ENCODE measurements at places on chromosomes 16 and 17.
A peak's percentile ranks its signal among the peaks of the same experiment; 100 is the strongest.

DNA sequence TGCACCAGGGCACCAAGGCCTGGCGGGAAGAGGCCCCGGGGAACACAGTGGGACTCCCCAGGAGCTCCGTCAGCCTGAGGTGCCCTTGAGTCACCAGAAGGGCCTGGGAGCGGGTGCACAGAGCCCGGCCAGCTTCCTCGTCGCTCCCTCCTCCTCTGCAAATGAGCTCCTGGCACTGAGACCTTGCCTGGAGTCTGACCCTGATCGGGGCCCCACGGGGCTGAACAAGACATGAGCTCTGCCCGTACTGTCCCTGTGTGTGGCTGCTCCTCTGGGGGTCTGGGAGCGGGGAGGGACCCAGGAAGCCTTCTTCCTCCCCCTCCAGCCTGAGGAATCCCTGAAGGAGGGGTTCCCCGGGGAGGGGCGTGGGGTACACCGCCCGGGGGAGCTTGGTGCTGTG, 36.4 kb upstream of the SSTR5 start:
- DNase-seq = no peak

DNA sequence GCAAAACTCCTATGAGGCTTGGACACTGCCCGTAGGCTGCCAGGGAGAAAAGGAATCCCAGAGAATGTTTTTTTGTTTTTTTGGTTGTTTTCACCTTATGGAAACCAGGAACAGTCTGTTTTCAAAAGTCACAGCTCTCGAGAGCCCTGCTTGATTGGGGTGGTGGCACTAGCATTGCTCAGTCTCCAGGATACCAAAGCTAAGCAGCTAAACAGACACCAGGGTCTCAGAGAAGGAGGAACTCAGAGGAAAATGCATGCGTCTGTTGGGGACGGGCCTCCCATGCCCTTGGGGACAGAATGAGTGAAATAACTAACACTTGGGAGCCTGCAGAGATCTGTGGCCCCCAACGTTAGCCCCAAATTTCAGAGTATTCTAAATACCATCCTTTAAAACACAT, 178.8 kb downstream of the SOX9 start:
- no peak for DNase-seq

- no peak for DNase-seq
These were observed 2.0 kb downstream of the PRAC2 start for GRCh38 chr17:48725004-48725287.

GRCh38 chr16:20072146-20072873, 1.4 kb downstream of the GPR139 start:
- DNase-seq = no peak

GRCh38 chr17:48596000-48596734, 2.6 kb upstream of the HOXB5 start:
- DNase-seq = no peak

DNA sequence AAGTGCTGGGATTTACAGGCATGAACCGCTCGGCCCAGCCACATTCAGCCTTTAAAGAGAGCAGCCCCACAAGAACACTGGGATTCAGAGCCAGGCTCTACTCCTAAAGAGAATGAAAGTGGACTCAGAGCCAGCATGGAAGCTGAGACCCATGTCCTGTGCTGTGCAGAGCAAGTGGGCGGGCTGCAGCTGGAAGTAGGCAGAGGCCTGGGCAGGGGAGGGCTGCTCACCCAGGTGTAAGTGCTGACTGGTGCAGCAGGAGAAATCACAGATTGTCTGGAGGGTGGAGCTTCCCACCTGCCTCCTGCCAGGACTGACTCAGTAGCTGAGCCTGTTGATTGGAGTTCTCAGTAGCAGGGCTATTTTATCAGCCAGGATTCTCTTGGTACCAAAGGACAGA, 178.7 kb downstream of the KATNIP start:
- DNase-seq = no peak

DNA sequence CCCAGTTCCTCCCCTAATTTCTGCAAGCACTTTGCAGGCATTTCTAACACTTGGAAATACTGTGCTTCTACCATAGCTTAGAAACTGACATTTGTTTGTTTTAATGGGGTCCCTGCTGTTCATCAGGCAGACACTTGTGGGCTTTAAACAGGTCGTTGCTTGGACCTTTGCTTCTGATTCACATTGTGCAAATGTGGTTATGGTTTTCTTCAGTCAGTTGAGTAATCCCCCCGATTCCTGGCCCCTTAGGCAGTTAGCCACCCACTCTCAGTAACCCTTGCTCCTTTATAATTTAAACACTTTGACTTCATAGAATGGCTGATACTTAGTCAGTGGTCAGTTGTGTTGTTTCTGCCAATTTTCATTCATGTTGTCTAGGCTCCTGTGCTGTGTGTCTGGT, 39.4 kb downstream of the SLC47A1 start:
- no peak for DNase-seq

GRCh38 chr17:50771991-50772785, 4.9 kb upstream of the ANKRD40CL start:
- no peak for DNase-seq

DNA sequence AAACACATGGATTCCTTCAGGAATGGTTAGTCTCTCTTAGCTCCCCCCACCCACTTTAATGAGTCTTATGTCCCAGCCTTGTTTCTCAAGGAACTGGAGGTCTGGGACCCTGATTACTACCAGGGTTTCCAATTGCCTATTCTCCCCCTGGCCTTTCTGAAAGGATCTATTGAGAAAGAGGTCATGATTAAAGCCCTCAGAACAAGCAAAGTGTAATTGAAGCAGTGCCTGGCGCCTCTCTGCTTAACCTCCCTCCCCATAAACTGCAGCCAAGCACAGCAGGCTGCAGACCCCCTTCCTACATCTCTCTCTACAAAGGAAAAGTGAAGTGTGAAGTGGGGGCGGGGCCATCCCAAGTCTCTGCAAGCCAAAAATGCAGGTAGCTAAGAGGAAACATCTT, 159.7 kb upstream of the CDH11 start:
- DNase-seq = no peak

GRCh38 chr17:37019117-37019740, 70.5 kb downstream of the AATF start:
- no peak for DNase-seq

DNA sequence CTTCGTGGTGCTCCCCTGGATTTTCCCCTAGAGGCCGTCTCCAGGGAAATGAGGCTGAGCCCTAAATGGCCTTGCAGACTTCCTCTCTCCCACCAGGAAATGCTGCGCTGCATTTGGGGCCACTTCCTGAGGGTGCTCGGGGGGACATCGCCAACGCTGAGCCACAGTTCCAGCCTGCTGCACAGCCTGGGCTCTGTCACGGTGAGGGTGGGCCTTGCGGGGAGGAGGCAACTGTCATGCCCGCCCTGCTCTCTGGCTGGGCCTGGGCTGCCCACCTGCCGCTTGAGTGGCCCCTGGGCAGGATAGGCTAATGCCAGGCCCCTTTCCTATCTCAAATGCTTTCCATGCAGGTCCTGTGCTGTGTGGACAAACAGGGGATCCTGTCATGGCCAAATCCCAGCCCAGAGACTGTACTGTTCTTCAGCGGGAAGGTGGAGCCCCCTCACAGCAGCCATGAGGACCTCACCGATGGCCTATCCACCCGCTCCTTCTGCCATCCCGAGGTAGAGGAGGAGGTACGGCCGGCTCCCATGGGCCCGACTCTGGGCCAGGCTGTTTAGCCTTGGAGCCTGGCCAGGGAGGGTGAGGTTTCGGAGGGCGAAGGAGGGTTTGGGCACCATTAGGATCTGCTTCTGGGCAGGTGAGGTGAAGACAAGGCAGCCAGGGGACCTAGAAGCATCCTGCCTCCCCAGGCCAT, 24.2 kb downstream of the CASKIN2 start:
- DNase-seq = no peak

DNA sequence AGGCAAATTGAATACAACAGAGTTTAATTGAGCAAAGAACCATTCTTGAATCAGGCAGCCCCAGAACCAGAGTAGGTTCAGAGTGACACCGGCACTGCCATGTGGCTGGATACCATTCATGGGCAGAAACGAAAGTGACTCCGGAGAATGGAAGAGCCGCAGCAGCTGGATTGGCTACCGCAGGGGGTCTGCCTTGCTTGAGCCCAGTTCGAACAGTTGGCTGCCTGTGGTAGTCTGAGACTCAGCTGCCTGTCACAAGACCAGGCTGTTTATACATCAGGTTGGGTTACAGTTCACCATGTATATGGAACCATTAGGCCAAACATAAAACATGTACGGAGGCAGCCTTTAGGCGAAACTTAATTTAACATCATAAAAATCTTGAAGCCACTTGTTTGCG, 205.2 kb upstream of the CHMP6 start:
- DNase-seq = no peak

DNA sequence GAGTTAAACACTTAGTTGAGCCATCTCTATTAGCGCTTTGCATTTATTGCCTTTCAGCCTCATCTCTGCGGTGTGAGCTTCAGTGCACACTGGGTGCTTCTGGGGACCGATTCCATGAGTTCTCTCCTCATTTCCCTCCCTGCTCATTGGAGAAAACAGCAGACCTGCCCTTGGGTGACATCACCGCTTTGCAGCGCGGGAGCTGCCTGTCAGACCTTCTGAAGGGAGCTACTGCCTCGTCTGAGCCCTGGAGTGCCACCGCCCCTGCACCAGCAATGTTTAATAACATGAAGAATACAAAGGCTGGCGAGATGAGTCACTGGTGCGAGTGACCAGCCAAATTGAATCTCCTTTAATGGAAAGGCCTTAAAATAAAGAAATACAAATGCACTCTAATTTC, 30.2 kb upstream of the CPPED1 start:
- no peak for DNase-seq

GRCh38 chr16:10123141-10123540, 59.1 kb downstream of the GRIN2A start:
- DNase-seq = no peak

DNA sequence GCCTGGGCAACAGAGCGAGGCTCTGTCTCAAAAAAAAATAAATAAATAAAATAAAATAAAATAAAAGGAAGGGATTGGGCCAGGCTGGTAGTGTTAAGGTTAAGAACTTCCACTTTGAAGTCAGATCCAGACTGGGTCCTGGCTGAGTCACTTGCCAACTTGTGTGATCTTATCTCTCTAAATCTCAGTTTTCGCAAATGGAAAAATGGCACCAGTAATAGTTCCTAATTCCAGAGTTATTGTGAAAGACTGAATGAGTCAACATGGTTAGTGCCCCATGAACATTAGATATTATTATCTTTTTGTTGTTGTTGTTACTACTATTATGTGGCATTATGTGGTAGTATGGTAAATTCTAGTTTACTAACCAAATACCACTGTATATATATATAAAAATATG, 188.0 kb upstream of the AXIN2 start:
- DNase-seq = no peak

- DNase-seq = peak; percentile 97
These were observed 18.2 kb downstream of the COTL1 start for GRCh38 chr16:84599521-84600202.

- peak; percentile 82 for DNase-seq
These were observed 19.6 kb upstream of the TNFRSF13B start for GRCh38 chr17:16991349-16992009.

DNA sequence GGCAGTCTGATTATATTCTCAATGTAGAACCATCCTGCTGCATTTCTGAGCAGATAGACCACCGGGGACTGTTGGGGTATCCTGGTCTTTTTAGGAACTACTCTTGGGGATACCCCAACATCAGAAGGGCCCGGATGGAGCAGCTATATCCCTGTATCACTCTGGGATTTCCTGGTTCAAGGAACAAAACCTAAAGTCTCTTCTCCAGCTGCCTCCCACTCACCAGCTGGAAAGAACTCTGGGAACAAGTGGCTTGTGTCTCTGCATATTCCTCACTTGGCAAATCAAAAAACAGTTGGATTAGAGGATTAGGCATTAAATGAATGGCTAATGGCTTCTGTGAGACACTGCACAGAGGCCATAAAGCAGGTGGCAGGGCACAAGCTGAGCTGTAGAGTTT, 62.3 kb upstream of the HS3ST2 start:
- no peak for DNase-seq

DNA sequence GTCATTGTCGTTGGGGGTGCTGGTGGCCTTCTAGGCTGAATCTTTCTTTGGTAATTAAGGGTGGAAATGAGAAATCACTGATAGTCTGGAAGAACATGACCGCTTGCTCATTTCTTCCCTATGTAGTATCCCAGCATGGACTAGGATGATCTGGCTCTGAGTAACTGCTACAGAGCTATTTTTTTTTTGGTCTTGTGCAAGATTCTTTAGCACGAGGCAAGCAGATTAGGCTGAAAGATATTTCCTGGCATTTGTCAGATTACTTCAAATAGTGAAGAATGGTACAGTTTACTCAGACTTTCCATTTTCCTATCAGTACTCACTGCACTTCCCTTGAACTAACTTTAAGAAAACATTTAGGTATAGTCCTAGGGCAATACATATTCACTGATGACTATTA, 89.0 kb downstream of the SYCE1L start:
- DNase-seq = no peak

GRCh38 chr16:90057738-90058173, 19.4 kb downstream of the PRDM7 start:
- peak; percentile 54 for DNase-seq

All from inflammatory macrophage treated with lipopolysaccharide for 1 hour (primary cell).